ENCODE measurements at places on chromosomes 16 and 17.

- DNase-seq, result peak; percentile 74
Measured at GRCh38 chr17:19727501-19728078, 11.2 kb upstream of the SLC47A2 start.

- no peak for DNase-seq
Measured at GRCh38 chr16:81006211-81006812, 373 bp downstream of the CMC2 start.

DNA sequence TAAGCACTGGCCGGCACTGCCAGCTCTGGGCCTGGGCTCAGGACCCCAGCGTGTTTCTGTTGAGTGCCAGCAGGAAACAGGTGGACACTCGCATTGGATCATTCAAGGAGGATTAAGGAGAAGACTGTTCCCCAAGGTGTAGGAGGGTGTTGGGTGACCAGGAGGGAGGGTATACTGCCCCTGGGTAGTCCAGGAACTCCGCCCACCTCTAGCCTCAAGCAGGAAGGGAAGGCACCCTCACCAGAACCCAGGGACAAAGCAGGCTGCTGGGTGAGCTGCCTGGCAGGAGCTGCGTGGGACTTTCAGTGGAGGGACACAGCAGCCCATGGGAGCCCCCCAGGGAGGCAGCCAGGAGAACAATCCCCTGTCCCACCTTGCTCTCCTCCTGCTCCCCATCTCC is 7.7 kb upstream of the RAB37 start:
- DNase-seq, result no peak

DNA sequence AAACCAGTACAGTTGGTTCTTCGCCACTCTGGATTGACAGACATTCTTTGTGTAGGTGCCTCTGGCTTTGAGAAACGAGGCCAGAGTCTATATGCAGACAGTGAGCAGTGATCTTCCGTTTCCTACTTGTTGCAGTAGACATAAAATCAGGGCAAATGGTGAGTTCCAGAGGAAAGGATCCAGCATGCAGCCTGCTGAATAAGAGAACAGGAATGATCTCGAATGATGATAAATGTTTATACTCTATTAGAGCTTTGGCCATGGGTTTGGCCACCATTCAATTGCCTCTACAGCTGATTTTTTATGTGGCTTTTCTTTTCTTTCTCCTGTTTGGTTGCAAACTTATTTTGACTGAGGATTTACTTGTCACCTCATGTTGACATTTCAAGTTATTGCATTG is 286.7 kb downstream of the IRX3 start:
- DNase-seq, result no peak

DNA sequence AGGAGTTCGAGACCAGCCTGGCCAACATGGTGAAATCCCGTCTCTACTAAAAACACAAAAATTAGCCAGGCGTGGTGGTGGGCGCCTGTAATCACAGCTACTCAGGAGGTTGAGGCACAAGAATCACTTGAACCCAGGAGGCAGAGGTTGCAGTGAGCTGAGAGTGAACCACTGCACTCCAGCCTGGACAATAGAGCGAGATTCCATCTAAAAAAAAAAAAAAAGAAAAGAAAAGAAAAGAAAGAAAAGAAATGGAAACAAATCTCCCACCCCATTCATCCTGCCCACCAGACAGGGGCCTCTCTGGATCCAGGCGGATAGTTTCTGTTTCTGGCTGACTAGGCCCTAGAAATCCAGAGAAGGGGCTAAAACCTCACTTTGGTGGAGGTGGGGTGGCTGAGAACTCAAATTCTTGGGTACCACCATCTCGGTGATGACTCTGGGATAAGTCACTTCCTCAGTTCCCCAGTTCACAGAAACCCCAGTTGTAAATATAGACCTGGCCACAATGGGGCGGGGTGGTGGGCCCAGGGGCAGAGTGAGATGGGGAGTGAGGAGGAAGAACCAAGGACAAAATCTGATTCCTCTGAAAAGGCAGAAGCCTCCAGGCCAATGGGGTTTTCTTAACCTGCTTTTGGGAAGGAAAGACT is 22.2 kb downstream of the SOCS1 start:
- DNase-seq, result no peak

DNA sequence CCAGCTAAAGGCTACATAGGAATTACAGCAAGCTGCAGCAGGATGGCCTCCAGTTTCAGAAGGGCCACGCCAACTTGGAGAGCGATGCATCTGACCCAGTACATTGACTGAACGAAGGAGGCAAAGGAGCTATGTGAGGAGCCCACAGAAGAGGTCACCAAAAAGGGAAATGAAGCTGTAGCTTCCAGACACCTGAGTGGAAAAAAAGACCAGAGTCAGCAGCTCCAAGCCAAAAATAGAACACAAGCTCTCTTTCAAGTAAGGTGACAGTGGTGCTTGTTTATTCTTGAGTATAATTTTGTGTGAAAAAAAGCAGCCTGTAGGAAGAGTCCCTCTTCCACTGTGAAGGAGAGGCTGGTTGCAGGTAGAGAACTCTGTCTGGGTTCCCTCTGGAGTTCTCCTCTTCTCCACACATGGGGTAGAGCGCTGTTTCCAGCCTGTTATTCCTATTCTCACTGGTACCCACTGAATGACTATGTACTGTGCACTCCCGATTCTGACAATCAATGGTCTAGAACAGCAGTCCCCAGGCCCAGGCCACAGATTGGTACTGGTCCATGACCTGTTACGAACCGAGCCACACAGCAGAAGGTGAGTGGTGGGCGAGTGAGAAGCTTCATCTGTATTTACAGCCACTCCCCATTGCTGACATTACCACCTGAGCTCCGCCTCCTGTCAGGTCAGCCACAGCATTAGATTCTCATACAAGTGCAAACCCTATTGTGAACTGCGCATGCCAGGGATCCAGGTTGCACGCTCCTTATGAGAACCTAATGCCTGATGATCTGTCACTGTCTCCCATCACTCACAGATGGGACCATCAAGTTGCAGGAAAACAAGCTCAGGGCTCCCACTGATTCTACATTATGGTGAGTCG is 15.1 kb downstream of the CCL4 start:
- DNase-seq, result no peak

GRCh38 chr16:66649636-66650205 is 45.2 kb downstream of the CMTM3 start:
- DNase-seq, result no peak

DNA sequence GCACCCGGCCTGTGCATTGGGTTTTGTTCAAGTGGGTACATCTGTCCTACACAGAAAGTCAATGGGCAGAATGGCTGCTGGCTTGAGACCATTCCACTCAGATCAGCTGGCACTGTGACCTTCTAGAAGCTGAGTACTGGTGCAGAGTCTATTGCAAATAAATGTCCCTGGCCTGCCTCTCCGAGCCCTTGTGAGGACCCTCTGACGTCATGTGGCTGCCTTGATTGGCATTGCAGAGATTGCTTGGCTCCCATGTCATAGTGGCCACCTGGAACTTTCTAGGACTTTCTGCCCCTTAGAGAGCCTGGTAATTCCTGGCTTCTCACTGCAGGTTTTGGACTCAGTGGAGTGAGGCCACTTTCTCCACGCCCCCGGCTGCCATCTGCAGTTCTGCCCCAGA is 211.3 kb downstream of the ENGASE start:
- no peak for DNase-seq

DNA sequence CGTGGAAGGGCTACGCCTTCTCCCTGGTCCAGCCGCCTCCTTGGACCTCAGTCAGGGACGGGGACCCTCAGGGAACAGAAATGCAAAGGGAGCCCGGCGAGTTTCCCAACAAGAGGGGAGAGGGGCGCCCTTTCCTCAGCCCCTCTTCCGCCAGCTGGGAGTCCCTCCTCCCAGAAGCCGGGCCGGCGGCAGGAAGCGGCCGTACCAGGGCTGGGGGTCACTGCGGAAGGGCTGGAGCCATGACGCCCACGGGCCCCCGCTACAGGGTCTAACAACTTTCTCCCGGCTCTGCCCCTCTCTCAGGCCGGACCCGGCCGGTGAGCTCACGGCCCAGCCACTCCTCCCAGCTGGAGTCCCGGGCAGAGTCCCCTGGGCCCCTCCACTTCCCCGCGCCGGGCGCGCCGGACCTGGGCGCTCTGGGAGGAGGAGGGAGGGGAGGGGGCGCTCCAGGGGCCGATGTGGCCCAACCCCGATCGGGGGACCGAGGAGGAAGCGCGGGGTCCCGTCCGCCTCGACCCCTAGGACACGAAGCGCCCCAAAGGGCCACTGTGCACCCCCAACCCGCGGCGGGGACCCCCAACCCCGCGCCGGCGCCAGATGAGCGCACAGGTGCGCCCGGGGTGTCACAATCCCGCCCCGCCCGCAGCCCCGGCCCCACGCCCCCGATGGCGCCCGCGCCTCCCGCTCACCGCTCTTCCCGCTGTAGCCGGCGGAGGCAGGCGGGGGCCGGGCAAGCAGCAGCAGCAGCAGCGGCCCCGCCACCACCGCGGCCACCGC is 578 bp downstream of the PGAP6 start:
- no peak for DNase-seq

GRCh38 chr16:70705056-70705455 is 19.2 kb upstream of the MTSS2 start:
- DNase-seq, result no peak

GRCh38 chr17:32658470-32659418 is 172.0 kb downstream of the CDK5R1 start:
- DNase-seq, result no peak

- DNase-seq, result no peak
Measured at GRCh38 chr17:70871180-70871818, 702.0 kb downstream of the KCNJ2 start.

- no peak for DNase-seq
Measured at GRCh38 chr16:85506635-85506911, 106.5 kb upstream of the GSE1 start.

DNA sequence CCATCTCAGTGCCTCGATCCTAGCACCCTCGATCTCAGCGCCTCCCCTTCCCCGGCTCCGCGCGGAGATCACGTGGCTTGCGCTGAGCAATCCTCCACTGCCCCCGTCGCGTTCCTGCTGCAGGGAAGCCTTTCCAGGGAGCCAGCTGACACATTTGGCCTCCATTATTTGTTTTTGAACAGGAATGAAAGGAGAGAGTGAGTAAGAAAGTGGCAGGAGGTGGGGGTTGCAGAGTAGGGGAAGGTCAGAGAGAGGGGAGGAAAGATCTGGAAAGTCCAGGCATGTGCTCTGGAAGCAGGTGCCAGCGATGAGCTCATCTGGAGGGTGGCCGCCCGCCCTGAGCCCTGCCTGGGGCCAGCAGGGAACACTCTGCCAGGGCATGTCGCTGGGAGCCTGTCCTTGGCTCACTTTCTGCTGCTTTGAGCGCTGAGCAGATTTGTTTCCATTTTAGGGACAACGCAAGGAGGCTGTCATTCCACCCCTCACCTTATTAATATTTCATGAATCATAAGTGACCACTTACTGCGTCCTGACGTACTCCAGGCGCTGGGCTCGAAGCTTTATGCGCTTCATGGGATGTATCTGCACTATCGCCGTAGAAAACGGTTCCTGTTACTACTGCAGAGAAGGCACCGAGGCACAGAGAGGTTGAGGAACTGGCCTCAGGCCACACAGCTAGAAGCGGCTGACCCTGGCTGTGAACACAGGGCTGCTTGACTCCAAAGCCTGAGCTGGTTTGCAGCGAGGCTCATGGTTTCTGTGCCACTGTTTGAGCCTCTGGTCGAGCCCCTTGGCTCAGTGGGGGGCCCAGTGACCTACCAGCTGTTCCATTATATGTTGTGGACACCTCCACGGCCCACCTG is 283.1 kb downstream of the SEC14L1 start:
- peak; percentile 93 for DNase-seq

DNA sequence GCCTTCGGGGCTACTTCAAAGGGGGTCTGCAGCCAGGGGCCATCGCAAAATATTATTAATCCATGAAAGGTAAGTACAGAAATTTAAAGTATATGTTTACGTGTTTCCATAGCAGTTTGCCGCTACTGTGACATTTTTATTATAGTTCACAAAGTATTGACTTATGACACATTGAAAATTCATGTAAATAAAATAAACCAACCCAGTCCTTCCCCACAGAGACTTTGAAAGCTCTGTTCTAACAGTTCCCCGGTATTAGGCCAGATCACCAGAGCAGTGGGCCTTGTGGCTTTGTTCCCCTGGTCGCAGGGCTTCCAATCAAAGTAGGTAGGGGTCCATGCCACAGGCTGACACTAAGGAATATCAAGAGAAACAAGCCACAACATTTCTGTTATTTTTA is 13.9 kb downstream of the KIAA0753 start:
- no peak for DNase-seq

GRCh38 chr16:75614066-75614897 is 8.8 kb downstream of the ADAT1 start:
- DNase-seq, result no peak

- DNase-seq, result no peak
Measured at GRCh38 chr16:83954577-83955016, 1.6 kb downstream of the OSGIN1 start.

DNA sequence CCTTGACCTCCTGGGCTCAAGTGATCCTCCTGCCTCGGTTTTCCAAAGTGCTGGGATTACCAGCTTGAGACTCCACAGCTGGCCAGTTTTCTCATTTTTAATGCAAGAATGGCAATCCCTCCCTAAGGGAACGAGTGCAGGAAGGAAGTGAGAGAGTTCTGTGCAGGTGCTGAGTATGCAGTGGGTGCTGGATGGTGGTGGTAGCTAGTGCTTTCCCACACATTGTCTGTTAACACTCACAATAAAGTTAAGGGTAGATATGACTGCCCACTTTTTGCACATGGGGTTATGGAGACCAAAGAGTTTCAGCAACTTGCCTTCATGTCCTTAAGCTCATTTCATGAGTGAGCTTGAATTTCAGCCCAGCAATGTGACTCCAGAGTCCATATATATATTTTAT is 18.5 kb downstream of the RGS9 start:
- DNase-seq, result no peak

DNA sequence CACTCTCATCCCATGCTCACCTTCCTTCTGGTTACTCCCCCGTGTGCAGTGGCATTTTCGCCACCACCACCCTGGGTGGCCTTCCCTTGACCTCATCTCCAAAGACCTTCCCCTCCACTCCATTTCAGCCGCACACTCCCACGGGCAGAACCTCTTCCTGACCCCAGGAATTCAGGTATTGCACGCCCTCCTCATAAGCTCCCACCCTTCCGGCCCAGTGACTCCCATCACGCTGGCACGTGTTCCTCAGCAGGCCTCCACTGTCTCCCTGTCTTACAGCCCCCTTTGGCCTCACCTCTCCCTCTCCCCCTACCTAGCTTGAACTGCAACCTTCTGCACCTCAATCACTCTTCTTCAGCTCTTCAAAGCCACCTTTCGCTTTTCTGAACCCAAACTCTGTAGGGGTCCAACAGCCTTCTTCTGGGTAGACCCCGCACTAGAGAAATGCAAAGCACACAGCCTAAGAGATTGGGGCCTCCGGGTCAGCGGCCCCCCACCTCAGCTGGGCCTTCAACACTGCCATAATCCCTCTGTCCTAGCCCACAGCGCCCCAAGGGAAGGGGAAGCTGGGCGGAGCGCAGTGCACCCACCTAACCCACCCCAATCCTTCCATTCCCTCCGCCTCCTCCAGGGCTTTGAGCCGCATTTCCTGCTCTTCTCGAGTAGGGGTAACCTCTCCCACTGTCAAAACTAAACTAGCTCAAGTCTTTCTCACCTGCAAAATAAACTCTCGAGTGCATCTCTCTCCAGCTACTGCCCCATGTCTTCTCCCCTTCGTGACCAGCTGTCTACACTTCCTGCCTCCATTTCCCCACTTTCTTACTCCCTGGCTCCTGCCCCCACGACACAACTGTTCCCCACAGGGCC is 1.7 kb upstream of the TMEM97 start:
- no peak for DNase-seq

- peak; percentile 40 for DNase-seq
Measured at GRCh38 chr17:45395569-45396415, 36.9 kb downstream of the ARHGAP27 start.

Measured in left hindlimb (tissue), 1 donor.